ENCODE measurements at places on chromosomes 16 and 17.

GRCh38 chr17:4498461-4499397 lies at the start of gene SPNS2:
SPNS2 (plus strand) TSS chr17:4498881; CDS start chr17:4499048, 167 bp downstream.
- DNase-seq: peak; percentile 19

- no peak for DNase-seq
Measured at GRCh38 chr17:50105811-50106210, 10.7 kb downstream of the PDK2 start.

DNA sequence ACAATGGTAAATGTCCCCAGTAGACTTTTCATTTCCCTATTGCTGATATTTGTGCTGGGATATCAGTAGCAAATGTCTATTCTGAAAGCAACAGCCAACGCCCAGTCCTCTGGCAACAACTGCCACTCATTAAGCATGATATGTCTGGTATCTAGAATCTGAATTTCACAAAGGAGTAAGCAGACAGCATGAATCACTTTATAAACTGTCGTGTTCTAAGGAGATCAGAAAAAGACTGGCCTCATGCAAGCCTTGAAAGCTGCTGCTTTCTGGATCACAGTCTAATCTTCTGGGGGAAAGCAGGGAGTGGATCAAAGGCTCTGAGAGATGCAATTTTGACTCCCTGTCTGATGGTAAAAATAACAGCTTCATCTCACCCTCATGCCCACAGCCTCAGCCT lies 153.1 kb upstream of the NOG start:
- DNase-seq: no peak

- no peak for DNase-seq
Measured at GRCh38 chr16:69324013-69324531, 6.3 kb downstream of the PDF start.

GRCh38 chr16:65828296-65828695 lies 538.2 kb upstream of the CDH5 start:
- no peak for DNase-seq

DNA sequence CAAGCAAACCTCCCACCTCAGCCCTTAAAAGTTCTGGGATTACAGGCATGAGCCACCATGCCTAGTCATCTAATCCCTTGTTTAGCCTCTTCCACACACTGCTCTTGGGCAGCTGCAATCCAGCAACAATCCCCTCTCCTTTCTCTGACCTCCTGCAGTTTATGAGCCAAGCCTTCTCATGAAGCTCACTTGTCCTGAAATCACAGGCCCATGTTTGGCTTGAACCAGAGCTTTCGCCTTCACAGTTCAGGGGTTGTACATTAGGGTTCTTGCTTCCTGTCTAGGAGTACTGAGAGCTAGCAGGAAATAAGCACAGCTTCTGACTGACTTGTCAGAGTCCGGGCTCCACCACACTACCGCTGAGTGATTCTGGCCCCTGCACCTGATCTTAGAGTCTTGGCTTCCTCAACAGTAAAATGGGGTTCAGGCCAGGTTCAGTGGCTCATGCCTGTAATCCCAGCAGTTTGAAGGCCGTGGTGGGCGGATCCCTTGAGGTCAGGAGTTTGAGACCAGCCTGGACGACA lies 16.3 kb downstream of the ERAL1 start:
- DNase-seq: no peak

GRCh38 chr16:23268561-23268960 lies 33.5 kb upstream of the SCNN1B start:
- DNase-seq: no peak

DNA sequence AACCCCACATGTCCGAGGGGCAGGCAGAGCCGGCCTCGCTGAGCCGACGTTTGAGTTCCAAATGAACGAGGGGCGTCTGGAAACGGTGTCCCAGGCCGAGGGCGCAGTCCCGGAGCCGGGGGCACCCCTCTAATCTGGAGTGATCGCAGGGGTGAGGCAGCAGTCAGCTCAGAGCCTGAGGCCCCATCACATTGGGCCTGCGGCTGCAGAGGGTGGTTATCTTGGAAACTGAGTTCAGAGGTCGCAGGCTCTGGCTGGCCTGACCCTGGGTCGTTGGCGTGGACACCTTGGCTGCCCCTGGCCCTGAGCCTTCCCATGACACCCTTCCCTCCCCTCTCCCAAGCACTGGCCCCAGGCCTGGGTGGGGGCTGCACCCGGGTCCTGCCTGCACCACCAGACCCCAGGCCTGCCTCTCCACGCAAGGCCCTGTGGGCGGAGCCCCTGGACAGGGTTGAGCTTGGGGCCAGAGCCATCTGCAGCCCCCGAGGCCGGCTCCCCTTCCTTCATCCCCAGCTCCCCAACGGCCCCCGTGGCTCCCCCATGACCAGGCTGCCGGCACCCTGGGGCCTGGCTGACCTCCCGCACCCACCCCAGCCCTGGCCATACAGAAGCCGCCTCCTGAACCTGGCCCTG lies 45.6 kb downstream of the ZFPM1 start:
- no peak for DNase-seq

DNA sequence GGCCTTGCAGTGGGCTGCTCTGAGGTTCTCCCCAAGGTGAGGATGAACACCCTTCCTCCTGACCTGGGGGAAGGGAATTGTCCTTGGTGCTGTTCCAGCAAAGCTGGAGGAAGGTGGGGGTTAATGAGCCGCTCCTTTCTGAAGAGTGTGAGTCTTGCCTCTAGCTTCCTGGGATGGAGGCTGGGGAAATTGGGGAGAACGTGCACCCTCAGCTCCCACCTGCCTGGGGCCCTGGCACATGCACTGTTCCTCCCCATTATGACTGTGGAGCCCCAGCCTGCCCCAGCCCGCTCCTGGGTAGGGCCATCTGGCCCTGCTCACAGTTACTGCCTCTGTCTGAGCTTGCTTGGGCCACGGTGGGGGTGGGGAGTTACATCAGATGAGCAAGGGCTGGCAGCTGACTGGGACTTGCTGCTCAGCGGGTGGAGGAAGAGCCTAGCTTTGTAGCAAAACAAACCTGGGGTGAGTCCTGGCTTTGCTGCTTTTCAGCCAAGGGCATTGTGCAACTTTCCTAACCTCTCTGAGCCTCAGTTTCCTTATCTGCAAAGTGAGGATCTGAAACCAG lies 11.1 kb downstream of the TNS4 start:
- peak; percentile 87 for DNase-seq

DNA sequence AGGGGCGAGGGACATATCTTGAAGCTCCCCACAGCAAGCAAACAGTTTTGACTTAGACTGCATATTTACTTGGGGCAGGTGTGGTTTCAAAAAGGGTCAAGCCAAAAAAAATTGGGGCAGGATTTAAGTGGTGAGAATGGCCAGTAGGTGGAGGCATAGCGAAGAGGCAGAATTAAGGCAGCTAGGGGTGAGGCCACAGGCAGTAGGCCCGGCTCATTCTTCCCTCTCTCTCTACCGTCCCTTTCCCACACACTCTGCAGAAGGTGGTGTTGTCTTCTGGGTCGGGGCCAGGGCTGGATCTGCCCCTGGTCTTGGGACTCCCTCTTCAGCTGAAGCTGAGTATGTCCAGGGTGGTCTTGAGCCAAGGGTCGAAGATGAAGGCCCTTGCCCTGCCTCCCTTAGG lies 2.6 kb downstream of the SHBG start:
- DNase-seq: no peak

- DNase-seq: no peak
Measured at GRCh38 chr17:71325886-71326285, 794.9 kb upstream of the SOX9 start.

All from DMS 273 treated with DMSO at 0.1 percent for 48 hours (cell line).